ENCODE measurements at places on chromosomes 5 and 9.

DNA sequence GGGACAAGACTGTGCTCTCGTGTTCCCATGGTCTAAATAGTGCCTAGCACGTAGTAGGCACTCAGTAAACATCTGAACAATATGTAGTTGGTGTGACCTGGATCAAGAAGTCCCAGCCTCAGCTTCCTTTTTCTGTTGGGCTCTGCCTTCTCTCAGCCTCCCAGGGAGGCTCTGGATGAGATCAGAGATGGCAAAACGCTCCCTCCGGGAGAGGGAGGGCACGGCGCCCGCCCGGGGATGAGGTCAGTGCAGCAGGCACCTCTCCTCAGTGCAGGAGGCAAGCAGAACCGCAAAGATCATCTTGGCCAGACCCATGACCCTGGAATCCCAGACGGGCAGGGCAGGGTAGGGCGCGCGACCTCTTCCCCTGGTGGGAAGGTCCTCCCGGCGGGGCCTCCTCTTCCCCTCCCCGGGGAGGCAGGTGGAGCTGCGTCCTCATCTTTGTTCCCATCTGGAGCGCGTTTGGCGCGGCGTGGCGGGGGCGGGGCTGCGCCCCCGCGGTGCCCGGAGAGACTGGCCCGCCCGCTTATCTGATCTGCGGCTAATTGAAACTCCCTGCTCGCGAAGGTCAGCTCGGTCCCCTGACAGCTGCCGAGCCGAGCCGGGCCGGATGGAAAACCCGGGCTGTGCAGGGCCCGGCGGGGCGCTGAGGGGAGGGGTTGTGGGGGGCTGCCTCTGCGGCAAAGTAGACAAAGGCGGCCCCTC lies 60.9 kb downstream of the CXXC5 start:
- peak; percentile 85 for DNase-seq

DNA sequence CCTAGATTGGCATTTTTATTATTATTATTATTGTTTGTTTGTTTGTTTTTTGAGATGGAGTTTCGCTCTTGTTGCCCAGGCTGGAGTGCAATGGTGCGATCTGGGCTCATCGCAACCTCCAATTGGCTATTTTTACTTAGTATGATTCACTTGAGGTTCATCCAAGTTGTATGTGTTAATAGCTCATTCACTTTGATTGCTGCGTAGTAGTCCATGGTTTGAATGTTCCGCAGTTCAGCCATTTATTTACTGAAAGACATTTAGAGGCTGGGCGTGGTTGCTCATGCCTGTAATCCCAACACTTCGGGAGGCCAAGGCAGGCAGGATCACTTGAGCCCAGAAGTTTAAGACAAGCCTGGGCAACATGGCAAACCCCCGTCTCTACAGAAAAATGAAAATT lies 22.6 kb upstream of the MELK start:
- no peak for DNase-seq

DNA sequence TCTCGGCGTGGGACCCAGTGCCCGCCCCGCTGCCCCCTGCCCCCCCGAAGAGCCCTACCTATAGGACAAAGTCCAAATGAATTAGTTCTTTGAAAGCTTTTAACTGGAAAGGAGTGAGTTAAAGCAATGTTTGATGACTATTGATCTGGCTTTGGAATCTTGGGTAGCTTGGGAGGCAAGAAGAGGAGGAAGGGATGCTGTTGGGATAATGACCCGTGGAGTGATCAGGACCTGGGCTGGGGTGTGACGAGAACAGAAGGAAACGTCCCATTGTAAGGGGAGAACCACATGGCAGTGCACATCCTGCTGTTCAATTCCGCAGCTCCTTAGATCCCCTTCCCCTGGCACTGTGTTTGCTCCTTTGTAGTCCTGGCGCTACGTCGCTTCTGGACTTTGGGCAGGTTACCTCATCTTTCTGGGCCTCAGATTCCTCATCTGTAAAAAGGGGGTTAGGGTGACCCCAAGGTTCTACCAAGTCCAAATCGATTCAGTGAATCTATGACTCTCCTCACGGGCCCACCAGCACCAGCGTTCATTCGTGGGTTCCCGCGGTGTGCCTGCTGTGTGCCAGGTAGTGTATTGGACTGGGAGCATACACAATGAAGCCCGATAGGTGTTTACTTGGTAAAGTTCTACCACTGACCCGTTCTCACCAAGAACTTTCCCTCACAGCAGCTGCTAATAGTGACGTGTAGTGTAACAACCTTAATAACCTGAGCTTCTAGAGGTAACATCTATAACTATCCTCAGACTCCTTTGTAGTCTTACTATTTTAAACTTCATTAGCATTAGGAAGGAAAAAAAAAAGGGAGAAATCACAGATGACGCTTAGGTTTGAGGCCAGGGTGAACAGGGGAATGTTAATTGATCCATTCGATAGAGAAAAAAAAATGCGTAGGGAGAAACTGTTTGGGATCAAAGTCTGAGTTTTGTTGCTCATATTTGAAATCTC lies 1.1 kb upstream of the NADK2 start:
- no peak for DNase-seq

DNA sequence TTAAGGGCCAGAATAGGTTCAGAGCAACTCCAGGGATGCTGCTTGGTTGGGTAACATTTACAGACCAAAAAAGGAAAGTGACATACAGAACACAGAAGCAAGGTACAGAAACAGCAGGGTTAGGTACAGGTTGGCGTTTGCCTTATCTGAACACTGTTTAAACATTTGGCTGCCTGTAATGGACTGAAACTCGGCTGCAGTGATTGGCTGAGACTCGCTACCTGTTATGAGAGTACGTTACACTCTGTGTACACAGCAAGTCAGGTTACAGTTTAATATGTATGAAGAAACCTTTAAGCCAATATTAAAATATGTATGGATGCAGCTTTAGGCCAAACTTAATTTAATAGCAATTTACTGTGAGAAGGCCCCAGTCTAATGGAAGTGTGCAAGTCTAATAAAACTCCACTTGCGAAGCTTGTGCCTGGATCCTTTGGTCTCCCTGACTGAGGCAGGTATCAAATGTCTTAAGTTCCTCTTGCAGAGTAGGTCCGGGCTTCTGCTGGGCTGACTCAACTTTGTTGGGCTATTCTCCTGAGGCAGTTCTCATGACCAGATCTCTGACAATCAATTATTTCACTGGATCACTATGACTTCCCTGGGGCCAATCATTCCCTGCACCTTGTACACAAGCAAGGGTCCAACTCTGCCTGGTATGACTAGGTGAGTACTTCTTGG lies 204.9 kb downstream of the ZNF462 start:
- no peak for DNase-seq

DNA sequence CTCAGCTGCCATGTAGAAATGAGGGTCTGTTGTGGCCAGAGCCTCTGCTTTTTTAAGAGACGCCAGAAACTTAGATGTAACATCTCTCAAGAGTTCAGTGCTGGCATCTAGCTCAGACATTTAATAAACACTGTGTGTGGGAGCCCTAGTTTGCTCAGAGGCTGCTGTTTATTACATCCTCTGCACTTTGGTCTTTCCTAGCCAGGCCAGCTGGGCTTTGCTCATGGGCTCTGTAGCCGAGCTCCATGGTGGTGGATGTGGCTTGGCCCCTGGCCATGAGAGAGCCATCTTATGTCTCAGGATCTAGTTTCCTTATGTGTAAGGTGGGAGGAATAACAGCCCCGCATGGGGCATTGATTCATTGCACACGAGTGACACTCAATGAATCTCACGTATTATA lies 30.0 kb downstream of the ARHGEF37 start:
- DNase-seq, result peak; percentile 62

GRCh38 chr5:59007460-59008063 lies 424.7 kb downstream of the RAB3C start:
- peak; percentile 35 for DNase-seq

Measured in fibroblast of skin of scalp (primary cell).